ENCODE measurements at places on chromosomes 12 and 14.
A peak's percentile ranks its signal among the peaks of the same experiment; 100 is the strongest.

- no peak for DNase-seq
Measured at GRCh38 chr14:50635141-50635540, 33.0 kb downstream of the SAV1 start.

GRCh38 chr12:106767206-106767605 is 7.3 kb upstream of the RIC8B start:
- no peak for DNase-seq

GRCh38 chr14:54225457-54226060 is 171.2 kb upstream of the CDKN3 start:
- DNase-seq: no peak

DNA sequence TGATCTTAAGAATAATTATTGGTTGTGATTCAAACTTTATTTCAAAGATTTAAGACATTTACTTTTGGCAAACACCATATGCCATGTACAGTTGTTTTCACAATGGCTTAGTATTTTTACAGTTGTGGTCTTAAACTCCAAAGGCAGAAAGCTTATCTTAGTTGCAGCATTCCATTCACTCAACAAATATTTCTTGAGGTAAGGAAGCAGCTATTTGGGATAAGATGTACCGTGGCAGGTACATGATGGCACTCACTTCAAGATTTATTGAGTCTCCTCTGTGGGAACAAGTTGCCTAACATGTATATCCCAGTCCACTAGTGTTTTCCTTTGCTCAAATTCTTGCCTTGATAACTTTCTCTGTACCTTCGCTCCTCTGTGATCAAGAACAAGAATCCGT is 8.0 kb upstream of the MON2 start:
- no peak for DNase-seq

GRCh38 chr12:44972746-44973421 is 78.0 kb downstream of the DBX2 start:
- DNase-seq: no peak

DNA sequence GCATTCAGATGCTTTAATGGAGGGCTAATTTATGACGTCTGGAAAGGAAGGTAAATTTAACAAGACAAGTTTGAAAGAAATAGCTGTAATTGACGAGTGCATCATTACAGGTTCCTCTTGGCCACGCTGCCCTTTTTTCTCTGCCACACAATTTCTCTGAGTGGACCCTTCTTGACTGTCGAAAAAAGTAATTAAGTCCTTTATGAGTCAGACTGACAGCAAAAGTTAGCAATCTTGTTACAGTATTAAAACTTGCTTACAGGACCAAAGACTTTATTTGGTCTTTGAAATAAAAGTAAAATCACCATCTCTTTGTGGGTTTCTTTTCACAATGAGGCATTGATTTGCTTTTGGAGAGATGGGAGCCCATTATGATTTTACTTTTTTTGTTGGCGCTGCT is 42.6 kb downstream of the SAMD4A start:
- no peak for DNase-seq

- DNase-seq: no peak
Measured at GRCh38 chr12:20490213-20490612, 121.9 kb downstream of the PDE3A start.

GRCh38 chr12:50185301-50185895 is 18.2 kb upstream of the CERS5 start:
- no peak for DNase-seq

DNA sequence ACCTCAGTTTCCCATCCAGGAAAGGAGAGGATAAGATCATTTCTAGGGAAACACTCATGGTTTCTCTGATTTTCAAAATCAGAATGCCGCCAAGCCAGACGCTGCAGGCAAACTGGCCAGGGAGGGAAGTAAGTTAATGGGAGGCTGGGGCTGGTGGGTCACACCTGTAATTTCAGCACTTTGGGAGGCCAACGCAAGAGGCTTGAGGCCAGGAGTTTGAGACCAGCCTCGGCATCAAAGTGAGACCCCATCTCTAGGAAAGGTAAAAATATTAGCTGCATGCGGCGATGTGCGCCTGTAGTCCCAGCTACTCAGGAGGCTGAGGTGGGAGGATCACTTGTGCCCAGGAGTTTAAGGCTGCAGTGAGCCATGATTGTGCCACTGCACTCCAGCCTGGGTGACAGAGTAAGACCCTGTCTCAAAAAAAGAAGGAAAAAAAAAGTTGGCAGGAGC is 587 bp downstream of the SELPLG start:
- no peak for DNase-seq

DNA sequence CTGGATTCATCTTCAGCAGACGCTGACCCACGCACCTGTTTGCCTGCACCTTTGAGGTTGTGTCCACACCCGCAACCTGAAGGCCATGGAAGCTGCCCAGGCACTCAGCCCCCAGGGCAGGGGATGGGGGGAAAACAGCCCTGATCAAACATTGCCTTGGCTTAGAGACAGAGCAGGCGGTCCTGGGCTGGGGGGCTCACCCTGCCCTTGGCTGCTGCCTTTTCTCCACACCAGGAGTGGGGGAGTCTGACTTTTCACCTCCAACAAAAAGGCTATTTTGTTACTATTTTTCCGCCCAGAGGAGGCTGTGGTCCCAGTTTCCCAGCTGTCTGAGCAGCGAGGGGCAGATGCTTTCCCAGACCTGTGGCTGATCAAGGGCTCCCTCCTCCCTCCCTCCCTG is 24.2 kb downstream of the BCL11B start:
- no peak for DNase-seq

- no peak for DNase-seq
Measured at GRCh38 chr14:58292187-58292586, 6.2 kb upstream of the ARID4A start.

- no peak for DNase-seq
Measured at GRCh38 chr12:54431911-54432814, 13.1 kb upstream of the ITGA5 start.

- DNase-seq: no peak
Measured at GRCh38 chr12:49279706-49280159, 14.9 kb downstream of the TUBA1C start.

DNA sequence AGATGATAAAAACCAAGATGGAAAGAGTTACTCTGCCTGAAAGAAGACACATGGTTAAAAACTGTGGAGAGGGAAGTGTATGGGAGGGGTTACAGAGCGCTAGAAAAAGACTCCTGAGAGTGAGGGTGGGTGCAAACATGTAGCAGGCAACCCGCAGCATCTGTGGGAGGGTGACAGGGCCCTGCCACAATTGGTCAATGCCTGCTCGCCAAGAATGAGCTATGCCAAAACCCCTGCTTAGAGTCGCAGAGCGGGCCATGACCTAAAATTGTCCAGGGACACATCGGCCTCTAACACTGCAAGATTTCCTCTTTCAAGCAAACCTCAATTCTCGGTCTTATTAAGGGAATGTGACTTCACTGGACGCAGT is 700 bp downstream of the PRKAG1 start:
- no peak for DNase-seq

DNA sequence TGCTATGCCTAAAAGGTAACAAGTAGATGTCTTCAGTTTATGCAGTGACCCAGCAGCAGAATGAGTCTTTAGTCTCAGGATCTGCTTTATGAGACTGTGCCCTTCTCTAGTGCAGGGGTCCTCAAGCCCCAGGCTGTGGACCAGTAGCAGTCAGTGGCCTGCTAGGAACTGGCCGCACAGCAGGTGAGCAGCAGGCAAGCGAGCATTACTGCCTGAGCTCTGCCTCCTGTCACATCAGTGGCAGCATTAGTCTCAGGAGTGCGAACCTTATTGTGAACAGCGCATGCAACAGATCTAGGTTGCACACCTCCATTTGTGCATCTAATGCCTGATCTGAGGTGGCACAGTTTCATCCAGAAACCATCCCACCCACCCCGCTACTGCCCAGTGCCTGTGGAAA is 38.4 kb downstream of the LRP6 start:
- no peak for DNase-seq

- no peak for DNase-seq
Measured at GRCh38 chr12:58310809-58311622, 369.6 kb downstream of the ATP23 start.

GRCh38 chr12:123040106-123040505 is 59.6 kb downstream of the ARL6IP4 start:
- no peak for DNase-seq

GRCh38 chr14:22334627-22335026 is 254.4 kb downstream of the DAD1 start:
- no peak for DNase-seq

GRCh38 chr14:100332797-100333196 is 9.7 kb downstream of the SLC25A47 start:
- no peak for DNase-seq

DNA sequence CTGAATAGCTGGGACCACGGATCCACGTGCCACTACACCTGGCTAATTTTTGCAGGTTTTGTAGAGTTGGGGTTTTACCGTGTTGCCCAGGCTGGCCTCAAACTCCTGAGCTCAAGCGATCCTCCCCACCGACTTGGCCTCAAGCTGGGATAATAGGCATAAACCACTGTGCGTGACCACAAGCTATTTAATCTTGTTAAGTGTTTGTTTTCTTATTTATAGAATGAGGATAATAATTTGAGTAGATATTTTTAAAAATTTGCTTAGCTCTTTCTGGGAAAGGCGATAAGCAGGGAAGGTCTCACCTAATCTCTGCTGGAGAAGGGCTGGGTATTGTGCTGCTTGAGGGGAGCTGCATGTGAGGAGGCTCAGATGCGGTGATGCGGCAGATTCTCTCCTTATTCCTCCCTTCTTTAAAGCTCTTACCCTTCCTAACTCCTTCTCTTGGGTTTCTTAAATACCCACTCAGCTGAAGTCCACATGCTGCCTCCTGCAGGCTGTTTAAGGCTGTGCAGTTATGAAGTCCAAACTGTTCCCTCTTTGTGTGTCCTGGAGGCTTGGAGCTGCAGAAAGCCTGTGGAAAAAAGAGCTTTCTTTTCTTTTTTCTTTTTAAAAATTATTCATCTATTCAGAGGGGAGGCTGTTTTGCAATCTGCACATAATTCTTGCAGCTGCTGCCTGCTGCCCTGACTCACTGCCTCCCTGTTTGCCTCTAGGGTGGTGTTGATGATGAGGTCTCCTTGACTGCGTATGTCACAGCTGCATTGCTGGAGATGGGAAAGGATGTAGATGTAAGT is 37.9 kb downstream of the A2ML1 start:
- DNase-seq: no peak

GRCh38 chr14:71061458-71061857 is 154.2 kb downstream of the PCNX1 start:
- DNase-seq: no peak

DNA sequence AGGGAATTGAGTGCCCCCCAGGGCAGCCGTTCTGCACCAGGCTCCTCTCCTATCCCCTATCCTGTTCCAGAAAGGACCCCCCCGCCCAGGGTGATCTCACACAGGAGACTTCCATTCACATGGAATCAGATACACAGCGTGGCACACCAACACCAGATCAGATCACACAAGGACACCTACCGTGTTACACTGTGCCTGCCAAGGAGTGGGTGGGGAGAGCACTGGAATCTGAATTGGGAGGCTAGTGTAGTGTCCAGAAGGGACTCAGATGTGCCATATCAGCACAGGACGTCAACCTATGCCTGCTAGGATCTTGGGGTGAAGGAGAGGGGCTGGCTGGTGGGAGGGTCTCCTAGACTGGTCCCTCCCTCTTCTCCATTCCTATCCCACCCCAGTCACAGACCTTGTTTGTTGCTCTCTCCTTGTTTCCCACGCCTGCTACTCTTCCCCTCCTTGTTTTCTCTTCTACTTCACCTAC is 2.3 kb downstream of the PTMS start:
- DNase-seq: no peak

GRCh38 chr12:116695464-116695725 is 42.5 kb downstream of the SPRING1 start:
- DNase-seq: no peak

- peak; percentile 51 for DNase-seq
Measured at GRCh38 chr12:131104463-131105350, 151.0 kb downstream of the ADGRD1 start.

- no peak for DNase-seq
Measured at GRCh38 chr12:103569278-103569677, 17.8 kb upstream of the STAB2 start.

- DNase-seq: no peak
Measured at GRCh38 chr14:22305607-22306006, 283.4 kb downstream of the DAD1 start.

DNA sequence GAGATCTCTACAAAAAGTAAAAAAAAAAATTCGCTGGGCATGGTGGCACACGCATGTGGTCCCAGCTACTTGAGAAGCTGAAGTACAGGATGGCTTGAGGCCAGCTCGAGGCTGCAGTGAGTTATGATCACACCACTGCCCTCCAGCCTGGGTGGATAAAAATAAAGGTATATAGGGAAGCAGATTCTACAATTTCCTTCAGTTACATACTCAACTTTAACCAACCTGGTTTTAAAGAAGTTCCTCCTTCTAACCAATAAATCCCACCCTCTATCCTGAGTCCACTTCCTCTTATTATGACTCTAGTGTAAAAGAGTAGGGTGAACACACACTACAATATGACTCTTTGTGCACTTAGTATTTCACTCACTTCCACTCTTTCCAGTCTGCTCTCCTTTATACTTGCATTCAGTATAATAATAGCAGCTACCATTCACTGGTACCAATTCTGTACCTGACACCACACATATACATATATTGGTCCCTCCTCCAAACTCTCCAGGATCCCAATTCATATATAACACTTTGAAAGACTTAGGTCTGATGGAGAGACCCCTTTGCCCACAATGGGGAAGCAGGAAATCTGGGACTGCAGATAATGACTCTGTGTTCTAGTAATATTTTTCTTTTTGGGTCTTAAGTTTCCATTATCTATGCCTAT is 2.3 kb downstream of the ARF3 start:
- DNase-seq: no peak

DNA sequence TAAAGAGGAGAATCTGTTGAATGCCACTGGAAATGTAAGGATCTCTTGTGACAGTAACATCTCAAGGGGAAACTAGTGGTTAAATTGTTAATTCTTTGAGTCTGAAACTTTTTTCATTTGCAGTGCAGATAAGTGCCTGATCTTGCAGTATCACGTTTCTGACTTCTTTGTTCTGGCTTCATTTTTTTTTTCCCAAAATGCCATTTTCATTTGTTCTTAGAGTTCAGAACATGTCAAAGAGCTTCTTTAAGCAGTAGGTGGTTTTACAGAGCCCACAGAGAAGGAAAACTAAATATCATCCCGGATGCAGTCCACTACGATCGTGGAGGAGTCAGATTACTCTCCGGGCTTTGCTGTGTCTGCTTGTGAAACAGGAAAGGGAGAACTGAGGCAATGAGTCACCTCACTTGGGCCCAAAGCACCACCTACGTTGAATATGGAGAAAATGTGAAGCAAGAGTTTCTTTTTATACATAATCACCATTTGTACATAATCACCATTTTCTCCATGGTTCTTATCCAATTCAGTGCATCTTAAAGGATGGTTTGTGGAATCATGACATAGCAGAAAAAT is 43.9 kb downstream of the HMGA2 start:
- DNase-seq: no peak

- DNase-seq: no peak
Measured at GRCh38 chr12:18696971-18697602, 40.7 kb downstream of the PLCZ1 start.

GRCh38 chr14:90177539-90178189 is 78.7 kb upstream of the PSMC1 start:
- DNase-seq: no peak

All from stimulated activated CD4-positive, alpha-beta T cell treated with anti-CD3 and anti-CD28 coated beads, Interleukin-1b, Interleukin-23, amount 100 ng/mL, for 1 hour (primary cell).